HuH-7 (cell line): ENCODE measurements at places on chromosomes 4 and X.

DNA sequence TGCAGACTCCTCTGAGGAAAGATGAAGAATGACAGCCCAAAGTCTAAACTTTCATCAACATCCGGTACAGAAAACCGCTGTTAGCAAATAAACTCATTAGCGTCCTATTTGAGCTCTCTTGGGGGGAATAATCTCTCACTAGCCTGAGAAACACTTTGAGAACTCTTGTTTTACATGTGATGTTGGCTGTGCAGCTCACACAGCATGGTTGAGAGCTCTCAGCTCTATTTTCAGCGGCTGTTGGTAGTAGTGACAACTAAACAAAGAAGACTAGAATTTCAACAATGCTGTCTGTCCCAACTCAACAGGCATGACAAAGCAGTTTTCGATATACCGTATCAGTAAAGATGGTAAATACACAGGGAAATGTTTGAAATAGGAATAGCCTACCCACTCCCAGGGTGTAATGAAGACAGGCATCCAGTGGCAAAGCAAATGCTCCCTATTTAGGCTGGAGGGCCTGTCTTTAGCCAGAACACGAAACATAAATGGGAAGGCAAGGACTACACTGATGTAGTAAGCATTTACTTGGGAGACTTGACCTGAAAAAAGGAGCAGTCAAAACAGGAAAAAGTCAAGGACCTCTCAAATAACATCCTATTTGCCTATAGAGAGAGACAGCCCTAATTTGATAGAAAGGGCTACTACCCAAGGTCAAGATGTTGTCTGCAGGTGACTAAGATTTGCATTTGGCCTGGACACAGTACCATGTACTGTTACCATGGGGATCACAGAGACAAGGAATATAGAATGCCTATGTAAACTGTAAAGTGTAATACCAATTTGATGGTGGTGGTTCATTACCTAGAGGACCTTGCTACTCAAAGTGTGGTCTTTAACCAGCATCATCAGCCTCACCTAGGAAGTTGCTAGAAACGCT, 60.4 kb downstream of the PPEF2 start:
- peak; percentile 8 for DNase-seq

- no peak for DNase-seq
Observed at GRCh38 chr4:183765251-183765911, 106.3 kb downstream of the TRAPPC11 start.

DNA sequence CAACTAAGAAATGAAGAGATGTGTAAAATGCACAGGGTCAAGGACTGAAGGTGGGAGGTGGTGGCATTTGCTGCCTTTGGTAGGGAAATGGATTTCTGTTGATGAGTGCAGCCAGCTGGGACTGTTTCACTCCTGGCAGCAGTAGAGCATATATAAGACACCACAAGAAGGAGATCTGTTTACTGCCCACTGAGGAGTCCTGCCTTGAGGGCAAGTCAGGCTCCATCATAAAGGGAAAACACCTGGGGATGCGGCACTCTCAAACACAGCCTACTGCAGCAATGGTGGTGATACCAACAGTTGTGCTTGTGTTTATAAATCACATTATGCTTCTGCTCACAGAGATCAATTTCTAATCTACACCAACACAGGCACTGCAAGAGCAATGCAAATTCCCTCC, 222.1 kb downstream of the TACR3 start:
- no peak for DNase-seq

- no peak for DNase-seq
Observed at GRCh38 chr4:16729336-16729735, 169.1 kb downstream of the LDB2 start.

DNA sequence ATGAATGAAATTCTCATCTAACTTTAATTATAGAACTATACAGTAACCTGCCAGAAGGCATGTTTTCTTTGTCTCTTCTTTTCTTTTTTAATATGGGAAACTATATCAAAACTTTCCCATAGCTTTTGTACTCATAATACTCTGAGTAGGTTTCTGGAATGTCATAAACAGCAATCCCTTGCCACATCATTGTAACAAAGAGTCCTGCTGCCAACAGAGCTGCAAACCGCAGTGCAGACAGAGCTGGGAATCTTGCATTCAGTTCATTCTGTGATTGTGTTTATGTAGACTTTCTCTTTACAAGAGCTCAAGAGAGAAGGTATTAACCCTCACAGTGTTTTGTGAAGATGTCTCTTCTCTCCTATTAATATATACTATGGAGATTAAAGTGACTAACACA, 304.4 kb upstream of the SLIT2 start:
- no peak for DNase-seq

DNA sequence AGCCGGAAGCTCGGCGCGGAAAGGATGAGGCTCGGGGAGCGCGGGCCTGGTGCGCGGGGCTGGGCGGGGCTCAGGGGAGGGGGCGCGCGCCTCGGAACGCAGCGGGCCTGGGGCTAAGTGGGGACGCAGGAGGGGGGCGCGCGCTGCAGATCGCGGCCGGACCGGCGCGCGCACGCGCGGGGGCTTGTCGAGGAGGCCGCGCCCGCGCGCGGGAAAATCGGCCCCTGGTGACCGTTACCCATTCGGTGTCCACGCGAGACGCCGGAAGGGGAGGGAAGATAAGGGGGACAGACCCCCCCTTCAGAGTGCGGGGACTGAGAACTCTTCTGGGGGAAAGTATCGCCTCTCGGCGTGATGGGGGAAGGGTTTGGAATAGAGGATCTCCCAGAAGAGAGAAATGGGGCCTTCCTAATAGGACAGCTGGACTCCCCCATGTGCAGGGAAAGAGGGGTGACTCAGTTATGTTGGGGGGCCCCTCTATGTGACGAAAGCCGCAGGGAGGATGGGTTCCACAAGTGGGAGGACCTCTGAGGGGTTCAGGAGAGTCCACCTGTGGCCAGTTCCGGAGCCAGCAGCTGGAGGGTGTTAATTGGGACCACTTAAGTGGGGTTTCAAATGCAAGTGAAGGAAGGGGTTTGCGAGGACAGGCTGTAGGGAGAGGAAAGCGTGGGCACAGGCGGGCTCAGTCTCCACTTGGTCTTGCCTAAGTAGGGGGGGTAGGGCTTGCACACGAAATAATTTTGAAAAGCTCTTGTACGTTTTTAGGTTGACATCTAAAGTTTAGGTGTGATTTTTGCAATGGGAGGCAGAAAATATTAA, 584 bp downstream of the SUV39H1 start:
- peak; percentile 56 for DNase-seq

DNA sequence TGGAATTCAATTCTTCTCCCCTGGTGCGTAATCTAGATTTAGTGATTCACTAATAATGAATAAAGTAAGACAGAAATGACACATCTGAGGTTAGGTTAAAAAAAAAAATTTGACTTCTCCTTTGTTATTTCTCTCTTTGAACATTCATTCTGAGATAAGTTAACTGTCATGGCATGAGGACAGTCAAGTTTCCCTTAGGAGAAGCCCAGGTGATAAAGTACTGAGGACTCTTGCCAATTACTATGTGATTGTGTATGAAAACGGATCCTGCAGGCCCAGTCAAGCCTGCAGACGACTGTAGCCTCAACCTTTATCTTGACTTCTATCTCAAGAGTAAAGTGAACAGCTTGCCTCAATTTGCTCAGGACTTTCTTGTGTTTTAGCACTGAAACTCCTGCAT, 293.2 kb downstream of the PRR32 start:
- no peak for DNase-seq

GRCh38 chr4:186015212-186015817, 53.6 kb upstream of the TLR3 start:
- no peak for DNase-seq

DNA sequence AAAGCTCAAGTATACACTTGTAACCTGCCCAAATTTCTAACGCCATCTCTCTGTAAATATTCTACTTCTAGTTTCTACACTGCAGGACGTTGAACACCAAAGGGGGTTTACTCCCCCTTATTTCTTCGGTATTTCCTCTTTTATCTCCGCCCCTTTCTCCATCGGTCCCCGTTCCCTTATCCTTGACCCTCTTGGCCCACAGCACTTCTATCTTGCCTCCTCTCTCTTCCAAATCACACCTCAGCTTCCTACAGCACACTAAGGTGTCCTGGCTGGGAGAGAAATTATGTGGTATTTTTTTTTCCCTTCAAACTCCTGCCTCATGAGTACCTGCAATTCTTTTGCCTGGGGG, 715 bp downstream of the ZMAT1 start:
- DNase-seq, result no peak

GRCh38 chr4:85929961-85930665, 429.7 kb downstream of the MAPK10 start:
- no peak for DNase-seq

- DNase-seq, result no peak
Observed at GRCh38 chrX:106436691-106437090, 175.1 kb upstream of the RADX start.

DNA sequence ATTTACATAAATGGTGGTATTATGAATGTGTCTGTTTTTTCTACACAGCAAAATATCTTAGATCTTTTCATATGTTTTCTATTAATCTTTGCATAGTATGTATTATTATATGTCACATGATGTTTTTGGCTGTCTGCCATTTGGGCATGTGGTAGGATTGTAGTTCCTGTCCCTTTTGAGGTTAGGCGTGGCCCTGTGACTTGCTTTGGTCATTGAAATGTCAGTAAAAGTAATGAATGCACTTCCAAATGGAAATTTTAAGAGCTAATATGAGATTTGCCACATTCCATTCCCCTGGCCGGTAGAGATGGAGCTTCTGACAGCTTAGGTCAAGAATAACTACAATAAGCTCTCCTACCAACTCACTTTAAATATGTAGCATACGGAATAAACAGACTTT, 45.1 kb downstream of the JADE3 start:
- no peak for DNase-seq

- DNase-seq, result no peak
Observed at GRCh38 chr4:129672941-129673340, 577.0 kb downstream of the C4orf33 start.

GRCh38 chr4:140088323-140088967, 65.5 kb downstream of the MAML3 start:
- DNase-seq, result no peak

DNA sequence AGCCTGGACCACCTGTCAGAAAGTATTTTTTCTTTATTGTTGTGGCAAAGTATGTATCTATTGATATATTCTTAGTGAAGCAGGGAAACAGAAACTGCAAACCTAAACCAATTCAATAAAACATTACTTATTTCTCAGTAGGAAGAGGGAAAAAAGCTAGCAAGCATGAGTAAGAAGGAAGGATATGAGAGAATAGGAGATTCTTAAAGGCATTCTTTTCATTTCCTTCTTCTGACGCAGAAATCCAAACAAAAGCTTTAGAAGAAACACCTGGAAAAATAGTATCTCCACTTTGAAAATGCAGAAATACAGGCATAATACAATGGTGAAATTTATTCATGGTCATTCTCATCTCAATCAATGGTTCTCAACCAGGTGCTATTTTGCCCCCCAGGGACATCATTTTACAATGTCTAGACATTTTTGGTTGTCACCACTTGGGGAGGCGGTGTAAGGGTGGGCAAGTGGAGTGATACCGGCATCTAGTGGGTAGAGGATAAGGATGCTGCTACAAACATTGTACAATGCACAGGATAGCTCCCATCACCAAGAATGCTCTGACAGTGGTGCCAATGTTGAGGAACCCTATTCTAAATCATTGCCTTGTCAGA, 21.7 kb upstream of the ATXN3L start:
- no peak for DNase-seq

GRCh38 chr4:147943159-147943638, 211.3 kb downstream of the ARHGAP10 start:
- no peak for DNase-seq
